ENCODE measurements at places on chromosomes 5 and 9. TPM values are rescaled to one million over a fixed set of nuclear protein-coding genes. Genes with fewer than 3 reads are reported as not detected.

Gene ADAMTS13
- total RNA-seq = 0.60 TPM

Gene RFESD
- 1.3 TPM for total RNA-seq

Gene IL7R
- total RNA-seq = 0.30 TPM

Gene BTNL9
- total RNA-seq = 1.1 TPM

Gene ACTBL2
- total RNA-seq = not detected

Measured in A549 treated with AZD2906 at 1 μM for 4 hours (cell line).